Effector CD8-positive, alpha-beta T cell (primary cell): ENCODE measurements at places on chromosomes 11 and 22.

DNA sequence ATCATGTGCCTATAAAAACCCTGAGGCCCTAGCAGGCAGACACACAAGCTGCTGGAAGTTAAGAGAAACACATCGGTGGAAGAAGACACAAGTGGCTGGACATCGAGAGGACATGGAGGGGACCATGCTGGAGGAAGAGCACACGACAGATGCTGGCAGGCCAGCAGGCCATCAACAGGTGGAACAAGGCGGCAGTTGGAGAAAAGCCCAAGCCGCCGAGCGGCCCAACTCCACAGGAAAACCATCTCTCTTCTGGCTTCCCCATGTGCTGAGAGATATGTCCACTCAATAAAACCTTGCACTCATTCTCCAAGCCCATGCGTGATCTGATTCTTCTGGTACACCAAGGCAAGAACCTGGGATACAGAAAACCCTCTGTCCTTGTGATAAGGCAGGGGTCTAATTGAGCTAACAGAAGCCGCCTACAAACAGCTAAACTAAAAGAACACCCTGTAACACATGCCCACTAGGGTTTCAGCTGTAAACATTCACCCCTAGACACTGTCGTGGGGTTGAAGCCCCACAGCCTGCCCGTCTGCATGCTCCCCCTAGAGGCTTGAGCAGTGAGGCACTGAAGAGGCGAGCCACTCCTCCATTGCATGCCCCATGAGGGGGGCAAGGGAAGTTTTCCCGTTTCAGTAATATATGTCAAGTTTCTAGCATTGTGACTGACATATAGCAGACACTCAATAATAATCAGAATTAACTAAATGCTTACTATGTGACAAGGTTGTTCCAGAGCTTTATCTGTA lies 39.0 kb upstream of the MMP20 start:
- no peak for DNase-seq

DNA sequence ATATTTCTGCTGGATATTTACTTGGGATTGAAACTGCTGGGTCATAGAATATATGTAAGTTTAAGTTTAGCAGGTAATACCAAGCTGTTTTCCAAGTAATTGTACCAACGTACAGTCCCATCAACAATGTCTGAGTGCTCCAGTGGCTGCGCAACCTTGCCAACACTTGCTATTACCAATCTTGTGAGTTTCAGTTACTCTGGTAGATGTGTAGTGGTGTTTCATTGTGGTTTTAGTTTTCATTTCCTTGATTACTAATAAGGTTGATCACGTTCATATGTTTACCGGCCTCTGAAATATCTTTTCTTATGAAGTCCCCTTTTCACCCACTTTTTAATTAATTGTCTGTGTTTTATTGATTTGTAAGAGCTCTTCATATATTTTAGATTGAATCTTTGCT lies 370.6 kb upstream of the CADM1 start:
- DNase-seq: no peak

DNA sequence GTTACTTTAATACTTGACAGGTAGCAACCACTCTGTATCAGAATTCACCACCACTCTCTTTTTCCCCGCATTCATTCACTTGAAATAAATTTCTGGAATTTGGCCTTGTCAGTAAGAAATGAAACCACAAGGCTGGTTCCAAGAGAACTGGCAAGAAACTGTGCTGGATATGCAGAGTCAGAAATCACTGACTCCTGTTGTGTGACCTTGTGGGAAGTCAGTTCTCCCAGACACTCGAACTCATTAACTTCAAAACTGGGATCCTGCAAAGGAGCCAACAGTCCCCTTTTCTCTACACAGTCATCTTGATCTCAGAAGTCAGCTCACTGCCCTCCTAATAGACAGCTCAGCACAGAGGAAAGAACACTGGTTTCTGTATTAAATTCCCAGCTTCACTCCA lies 142.7 kb downstream of the LRRC4C start:
- DNase-seq: no peak

DNA sequence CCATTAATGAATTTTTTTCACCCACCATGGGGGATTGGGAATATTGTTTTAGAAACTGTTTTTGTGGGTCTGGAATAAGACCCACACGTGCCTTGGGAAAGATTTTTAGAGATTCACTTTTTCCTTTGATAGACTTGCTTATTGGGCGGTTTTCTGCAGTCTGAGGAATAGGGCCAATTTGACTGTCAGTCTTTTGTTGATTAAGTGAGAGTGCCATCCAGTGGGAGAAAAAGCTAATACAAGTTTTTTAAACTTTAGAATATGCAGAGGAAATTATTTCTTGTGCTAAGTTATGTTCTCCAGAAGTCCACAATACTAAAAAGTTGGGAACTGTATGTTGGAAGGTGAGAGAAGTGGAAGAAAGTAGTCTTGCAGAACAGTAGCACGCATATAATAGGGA lies 56.1 kb downstream of the PRMT3 start:
- no peak for DNase-seq

- DNase-seq: no peak
Measured at GRCh38 chr22:19357270-19358105, 66.0 kb upstream of the CLTCL1 start.

GRCh38 chr22:28907311-28908008 lies 24.1 kb downstream of the ZNRF3 start:
- DNase-seq: no peak

DNA sequence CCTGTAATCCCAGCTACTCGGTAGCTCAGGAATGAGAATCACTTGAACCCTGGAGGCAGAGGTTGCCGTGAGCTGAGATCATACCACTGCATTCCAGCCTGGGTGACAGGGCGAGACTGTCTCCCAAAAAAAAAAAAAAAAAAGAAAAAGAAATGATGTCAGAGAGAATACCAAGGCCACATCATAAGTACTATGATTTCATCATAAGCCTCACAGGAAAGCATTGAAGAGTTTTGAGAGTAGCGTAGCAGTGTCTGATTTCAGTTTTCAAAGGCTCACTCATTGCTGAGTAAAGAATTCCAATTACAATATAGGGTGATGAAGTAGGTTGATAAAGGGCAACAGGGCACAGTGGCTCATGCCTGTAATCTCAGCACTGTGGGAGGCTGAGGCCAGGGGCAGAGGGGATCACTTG lies 88.8 kb downstream of the MRTFA start:
- DNase-seq: no peak

DNA sequence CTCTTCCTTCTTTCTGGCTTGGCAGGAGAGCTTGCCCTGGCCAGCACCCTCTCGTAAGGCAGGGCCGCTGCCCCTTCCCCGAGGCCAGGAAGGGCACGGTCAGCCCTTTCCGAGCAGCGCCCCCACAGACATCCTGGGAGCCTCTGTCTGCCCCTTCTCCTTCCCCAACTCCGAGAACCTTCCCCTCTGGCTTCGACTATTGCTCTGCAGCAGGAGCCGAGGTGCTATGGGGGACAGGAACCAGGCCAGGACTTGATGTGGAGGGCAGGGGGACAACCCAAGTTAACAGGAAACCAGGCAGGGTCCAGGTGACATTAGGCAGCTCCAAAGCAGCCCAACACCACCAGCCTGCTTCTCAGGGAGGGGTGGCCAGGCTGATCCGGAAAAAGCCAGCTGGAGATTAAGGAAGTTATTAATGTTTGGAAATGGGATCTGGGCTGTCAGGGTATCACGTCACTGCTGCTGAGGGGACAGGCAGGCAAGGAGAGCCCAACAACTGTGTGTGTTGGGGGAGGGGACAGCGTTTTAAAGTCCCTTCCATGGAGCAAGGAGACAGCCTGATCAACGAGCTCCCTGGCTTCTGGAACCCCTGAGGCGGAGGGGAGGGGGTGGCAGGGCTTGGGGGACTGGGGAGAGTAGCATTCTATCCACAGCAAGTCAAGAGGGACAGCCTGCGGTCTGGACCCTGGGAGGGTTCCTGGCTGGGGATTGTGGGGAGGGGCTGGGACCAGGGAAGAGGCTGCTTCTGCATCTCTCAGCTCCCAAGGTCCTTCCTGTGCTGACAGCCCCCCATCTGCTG lies 27.3 kb downstream of the SYT7 start:
- DNase-seq: no peak

DNA sequence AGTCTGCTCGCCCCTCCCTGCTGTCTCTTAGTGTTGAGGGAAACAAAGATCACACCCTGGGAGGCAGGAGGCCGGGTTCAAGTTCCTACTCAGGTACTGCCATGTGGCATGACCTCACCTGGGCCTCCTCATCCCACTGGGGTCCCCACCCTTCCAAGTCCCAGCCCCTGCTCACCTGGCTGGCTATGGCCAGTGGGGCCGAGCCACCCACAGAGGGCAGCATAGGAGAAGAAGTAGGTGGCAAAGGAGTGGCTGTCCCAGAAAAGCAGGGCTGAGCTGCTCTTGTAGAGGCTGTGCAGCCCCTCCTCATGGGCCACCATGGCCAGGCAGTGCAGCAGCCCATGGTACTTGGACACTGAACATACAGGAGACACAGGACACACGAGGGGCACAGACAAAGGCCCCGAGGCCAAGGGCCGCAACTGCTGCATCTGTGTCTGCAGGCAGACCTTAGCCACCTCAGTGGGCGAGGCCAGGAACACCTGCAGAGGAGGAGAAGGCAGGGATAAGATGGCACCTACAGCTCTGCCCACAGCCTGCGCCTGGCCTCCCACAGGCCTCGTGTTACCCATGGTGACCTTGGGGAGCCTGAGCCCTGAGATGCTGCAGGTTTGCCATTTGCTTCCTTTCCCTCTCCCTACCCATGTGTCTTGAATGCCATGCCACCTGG lies 50.6 kb upstream of the MPEG1 start:
- DNase-seq: no peak

- no peak for DNase-seq
Measured at GRCh38 chr22:37669586-37669985, 5.8 kb upstream of the LGALS1 start.

DNA sequence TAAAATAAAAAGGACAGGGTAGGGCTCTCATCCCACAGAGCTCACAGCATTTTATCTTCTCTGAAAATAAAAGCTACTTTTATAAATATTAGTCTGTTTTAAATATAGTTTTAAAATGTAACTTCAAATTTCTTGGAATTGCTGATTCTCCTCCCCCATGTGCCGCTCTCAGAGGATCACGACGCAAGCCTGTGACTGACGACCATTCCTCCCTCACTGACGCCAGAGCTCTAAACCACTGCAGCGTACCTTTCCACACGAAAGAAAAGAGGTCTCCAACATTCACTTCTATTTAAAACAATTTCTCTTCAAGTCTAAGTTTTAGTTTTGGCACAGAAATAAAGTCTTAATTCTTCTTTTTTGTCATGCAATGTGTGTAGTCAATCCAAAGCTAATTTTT lies 9.3 kb downstream of the TOLLIP start:
- DNase-seq: no peak

- no peak for DNase-seq
Measured at GRCh38 chr11:64862987-64863390, 15.4 kb downstream of the EHD1 start.

DNA sequence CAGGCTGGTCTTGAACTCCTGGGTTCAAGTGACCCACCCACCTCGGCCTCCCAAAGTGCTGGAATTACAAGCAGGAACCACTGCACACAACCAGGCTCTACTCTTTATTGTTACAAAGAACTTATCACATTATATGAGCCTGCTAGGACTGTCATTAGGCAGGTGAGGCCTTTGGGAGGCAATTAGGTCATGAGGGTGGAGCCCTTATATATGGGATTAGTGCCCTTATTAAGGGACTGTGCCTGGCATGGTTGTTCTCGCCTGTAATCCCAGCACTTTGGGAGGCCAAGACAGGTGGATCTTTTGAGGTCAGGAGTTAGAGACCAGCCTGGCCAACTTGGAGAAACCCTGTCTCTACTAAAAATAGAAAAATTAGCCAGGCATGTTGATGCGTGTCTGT lies 10.5 kb upstream of the PSMC3 start:
- no peak for DNase-seq

- DNase-seq: no peak
Measured at GRCh38 chr22:23233752-23234408, 53.6 kb downstream of the BCR start.

GRCh38 chr22:39996732-39997131 lies 2.0 kb downstream of the FAM83F start:
- DNase-seq: no peak

GRCh38 chr22:41659941-41660340 lies 28.7 kb downstream of the SNU13 start:
- no peak for DNase-seq

DNA sequence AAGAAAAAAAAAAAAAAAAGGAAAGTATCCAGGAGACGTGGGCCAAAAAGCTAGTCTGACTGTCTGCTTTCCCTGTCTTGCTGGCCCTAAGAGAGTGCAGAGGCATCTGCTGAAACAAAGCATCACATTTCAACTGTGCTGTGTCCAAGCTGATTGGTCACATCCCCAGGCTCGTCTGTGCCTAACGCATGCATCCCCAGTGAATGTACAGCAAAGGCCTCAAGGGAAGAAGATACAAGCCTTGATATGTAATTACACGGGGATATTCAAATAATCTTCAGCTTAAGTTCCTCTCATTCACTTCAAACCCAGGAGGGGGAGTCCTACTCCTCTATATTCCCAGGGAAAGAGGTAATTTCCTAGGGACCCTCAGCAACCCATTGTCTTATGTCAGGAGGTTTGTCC lies 5.4 kb upstream of the SORL1 start:
- DNase-seq: no peak
